ENCODE measurements at places on chromosomes 1 and 21.

- no peak for DNase-seq
Measured at GRCh38 chr1:79791488-79792218, 785.1 kb upstream of the ADGRL4 start.

DNA sequence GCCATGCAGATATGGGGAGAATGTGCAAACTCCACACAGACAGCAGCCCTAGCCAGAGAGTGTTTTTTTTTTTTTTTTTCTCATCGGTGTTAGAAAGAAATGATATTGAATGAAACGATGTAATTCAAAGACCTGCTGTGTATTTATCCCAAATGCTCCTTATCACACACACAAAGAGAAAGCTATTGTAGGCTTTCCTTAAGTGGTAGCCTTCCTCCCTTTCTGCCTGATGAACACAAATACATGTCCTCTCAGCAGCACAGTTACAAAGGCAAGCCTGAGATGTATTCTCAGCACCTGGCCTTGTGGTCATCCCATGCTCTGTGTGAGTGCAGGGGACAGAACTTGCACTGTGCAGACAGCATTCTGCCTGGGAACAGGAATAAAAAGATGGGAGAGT is 93.8 kb downstream of the PLPPR5 start:
- no peak for DNase-seq

DNA sequence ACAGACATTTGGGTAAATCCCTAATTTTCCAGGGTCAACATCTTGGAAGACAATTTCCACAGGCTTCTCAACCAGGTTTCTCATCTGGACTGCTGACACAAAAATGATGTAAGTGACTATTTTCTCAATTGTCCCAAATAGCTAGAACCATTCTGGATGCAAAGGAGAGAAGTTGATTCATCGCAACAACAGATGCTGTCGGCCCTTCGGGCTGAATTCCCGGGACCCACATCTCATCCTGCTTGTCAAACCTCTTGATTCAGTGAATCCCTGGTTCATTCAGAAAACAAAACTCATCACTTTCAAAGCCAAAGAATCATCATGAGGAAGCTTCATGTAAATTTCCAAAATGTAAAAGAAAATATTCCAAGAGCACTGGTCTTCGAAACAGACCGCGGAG is 251.8 kb downstream of the NPHP4 start:
- DNase-seq, result no peak

- no peak for DNase-seq
Measured at GRCh38 chr1:183450093-183450492, 22.2 kb upstream of the SMG7 start.

- DNase-seq, result no peak
Measured at GRCh38 chr21:42047821-42048613, 23.1 kb upstream of the UMODL1 start.

- DNase-seq, result no peak
Measured at GRCh38 chr1:43587001-43587400, 56.3 kb downstream of the PTPRF start.

GRCh38 chr1:16077406-16078245 is 4.2 kb upstream of the FAM131C start:
- DNase-seq, result no peak

DNA sequence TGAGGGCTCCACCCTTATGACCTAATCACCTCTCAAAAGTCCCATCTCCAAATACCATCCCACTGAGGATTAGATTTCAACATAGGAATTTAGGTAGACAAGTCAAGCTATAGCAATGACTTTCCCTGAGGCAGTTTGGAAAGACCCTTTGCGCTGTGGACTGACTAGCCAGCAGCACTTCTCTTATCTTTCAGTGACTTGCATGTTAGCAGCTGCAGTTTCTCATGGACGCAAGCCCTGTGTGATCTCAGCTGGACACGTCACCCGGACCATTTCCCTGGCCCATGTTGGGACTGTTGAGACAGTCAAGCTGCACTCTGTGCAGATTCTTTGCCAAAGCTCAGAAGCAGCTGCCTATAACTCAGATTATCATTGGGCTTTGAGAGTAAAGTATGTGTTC is 408.1 kb upstream of the USP24 start:
- no peak for DNase-seq

- DNase-seq, result no peak
Measured at GRCh38 chr1:64535938-64536835, 66.3 kb downstream of the CACHD1 start.

DNA sequence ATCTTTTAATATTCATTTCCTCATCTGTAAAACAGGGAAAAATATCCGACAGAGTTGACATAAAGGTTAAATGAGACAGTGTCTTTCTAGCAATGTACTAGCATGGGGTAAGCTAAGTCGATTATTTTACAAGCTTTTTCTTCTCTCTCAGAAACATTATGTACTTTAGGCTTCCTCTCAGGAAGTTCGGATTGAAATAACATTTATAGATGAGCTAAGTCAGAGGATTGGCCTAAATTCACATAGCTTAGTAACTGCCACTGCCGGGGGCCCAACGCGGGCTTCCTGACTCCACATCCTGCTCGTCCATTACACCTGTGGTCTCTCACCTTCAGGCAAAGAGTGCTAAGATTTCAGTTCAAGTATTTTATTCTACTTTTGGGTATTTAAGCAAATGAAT is 462.3 kb upstream of the NFIA start:
- no peak for DNase-seq

GRCh38 chr1:84899969-84900368 is 7.0 kb upstream of the LPAR3 start:
- no peak for DNase-seq

DNA sequence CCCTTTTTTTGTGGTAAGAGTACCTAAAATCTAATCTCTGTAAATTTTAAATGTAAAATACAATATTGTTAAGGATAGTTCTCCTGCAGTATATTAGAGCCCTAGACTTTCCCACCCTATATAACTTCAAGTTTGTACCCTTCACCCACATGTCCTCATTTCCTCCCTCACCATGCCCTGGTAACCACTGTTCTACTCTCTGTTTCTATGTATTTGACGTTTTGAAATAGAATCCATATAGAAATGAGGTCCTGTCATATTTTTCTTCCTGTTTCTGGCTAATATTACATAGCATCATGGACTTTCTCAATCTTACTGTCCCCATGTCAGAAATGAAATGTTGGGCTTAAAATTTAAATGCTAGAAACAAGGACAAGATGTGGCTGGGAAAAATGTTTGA is 24.8 kb downstream of the GBP7 start:
- no peak for DNase-seq

DNA sequence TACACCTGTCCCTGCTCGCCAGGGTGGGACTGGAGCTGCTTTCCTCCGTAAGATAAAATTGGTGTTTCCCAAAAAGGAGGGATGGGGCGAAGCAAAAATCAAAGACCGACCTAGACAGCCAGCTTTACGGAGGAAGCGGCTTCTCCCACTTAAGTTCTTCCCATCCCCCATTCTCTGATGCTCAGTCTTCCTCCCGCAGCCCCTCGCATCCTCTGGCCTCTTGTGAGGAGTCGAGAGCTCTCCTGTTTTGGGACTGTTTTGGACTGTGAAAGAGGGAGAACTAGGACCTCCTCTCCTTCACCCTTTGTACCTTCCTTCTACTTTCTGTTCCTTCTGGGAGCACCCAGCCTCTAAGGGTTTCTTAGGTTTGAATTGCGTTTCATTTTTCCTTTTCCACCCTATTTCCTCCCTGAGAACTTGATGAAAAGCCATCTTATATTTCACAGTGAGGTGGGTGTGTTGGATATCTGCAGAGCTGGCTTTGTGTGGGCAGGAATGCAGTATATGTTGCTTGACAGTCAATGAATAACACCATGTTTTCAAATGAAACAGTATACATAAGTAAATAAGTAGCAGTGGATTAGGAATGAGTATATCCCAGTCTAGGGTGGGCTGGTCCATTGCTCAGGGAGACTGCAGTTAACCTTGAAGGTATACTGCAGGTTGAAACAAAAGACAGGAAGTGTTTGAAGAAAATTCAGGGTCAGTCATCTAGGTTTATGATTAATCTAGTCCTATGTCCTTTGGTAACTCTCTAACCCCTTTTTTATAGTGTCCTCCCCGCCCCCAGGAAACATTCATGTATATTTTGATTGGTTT is 848 bp downstream of the CTTNBP2NL start:
- no peak for DNase-seq

- DNase-seq, result no peak
Measured at GRCh38 chr21:30408782-30409494, 13.1 kb downstream of the KRTAP13-1 start.

GRCh38 chr1:60343736-60344135 is 270.2 kb upstream of the C1orf87 start:
- no peak for DNase-seq

DNA sequence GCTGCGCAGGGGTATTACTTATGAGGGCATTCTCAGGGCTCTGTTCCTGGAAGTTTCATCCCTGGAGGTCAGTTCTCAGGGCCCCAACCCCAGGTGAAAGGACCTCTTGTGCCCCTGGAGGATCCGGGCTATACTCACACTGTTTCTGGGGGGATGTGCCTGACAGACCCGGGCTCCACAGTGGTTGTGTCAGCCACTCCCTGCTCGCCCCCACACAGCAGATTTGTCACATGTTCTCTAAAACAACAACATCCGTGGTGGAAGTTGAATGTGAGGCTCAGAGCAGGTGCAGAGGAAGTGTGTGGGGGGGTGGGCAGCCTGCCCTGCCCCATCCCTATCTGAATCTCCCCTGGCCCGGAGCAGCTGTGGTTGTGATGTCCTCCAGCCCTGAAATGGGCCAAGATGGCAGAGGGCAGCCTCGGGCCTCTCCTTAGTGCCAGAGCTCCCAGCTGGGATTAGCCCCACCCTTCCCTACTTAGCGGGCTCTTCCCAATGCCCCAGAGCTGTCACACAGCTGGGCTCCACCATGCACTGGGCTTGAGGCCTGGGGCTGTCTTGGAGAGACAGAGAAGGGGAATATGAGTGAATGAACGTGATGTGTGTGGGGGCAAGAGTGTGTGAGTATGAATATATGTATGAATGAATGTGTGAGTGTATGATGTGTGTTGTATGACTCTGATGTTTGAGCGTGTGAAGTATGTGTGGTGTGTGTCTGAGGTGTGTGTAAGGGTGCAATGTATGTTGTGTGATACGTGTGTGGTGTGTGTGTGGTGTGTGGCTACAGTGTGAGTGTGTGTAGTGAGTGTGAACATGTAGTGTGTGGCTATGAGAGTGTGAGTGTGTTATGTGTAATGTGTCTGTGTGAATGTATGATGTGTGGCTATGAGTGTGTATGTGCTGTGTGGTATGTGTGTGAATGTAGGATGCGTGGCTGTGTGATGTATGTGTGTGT is 1.5 kb upstream of the FCMR start:
- no peak for DNase-seq

- DNase-seq, result no peak
Measured at GRCh38 chr1:154730259-154730658, 122.3 kb upstream of the ADAR start.

GRCh38 chr1:43885279-43885801 is 48.3 kb upstream of the ARTN start:
- no peak for DNase-seq

- no peak for DNase-seq
Measured at GRCh38 chr1:218463194-218464156, 118.3 kb downstream of the TGFB2 start.

DNA sequence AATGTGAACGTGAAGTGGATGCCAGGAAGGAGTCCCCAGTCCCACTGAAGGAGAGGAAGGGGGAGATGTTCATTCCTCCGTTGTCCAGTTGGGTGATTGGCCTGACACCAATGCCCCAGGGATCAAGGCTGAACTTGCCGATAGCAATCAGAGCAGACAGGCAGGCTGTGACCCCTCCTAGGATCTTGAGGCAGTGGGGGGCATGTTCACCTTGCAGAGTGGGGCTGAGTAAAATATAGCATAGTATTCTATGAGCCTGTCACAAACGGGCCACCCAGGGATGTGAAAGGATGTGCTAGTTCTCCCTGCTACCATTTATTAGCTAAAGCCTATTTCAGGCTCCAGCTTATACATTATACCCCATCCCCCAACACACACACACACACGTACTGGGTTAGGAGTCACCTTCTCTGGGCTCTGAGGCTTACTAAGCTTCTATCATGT is 80.7 kb upstream of the CD34 start:
- DNase-seq, result no peak

DNA sequence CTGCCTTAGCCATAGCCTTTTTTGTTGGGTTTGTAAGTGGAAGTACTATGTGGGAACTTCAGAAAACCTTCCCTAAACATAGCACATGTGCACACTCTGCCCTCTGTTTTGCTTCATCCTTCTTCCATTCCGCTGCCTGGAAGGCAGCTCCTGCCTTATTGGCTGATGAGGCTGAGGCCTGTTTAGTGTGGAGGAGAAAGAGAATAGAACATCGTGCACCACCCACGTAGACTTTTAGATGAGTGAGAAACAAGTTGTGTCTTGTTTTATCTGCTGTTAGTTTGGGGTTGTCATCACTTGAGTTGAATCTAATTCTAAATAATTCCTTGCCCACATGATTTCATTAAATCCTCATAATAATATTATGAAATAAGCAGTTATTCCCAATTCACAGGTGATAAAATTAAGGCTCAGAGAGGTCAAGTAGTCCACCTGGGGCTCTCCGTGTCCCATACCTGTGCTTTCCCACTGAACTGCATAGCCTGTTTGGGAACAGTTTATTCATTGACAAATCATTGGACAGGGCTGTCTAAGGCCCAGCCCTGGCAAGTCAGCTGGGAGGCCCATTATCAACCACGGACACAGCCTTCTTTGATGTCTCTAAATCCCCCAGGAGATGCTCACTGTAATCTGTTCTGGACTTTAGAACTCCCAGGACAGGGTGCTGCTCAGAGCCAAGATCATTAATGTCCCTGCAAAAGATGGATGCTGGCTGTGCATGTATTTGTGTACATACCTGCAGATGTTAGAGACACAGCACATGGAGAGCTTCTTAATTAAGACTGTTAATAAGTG is 93.0 kb downstream of the ABCA4 start:
- DNase-seq, result no peak

DNA sequence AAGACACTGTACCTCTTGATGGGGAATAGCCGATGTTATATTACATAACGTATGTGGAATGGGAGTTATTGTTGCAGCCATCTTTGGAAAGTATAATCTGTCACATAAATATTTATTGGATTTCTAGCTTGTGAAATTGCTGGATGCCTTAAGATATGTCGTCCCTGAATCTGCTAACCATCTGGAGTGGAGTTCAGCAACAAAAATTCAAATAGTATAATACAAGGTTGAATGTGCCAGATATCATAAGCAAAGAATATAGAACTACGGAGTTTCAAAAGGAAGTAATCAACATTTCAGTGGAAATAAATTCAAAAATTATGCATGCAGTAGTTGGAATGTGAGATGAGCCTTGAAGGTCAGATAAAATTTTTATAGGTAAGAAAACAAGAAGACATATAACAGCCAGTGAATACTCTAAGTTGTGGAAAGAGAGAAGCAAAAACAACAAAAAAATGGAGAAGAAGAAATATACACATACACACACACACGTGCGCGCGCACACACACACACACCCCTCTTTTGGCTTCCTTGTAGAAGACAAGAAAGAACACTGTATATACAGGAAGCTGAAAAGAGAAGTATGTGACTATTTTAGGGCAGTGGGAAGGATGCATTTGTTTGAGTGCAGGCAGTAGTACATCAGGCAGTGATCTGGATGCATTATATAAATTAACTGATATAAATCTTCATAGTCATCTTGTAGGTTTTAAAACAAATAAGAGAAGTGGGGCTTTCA is 516.7 kb downstream of the KCNT2 start:
- no peak for DNase-seq

- DNase-seq, result no peak
Measured at GRCh38 chr1:211474451-211474850, 17.5 kb downstream of the RD3 start.

GRCh38 chr1:91683598-91683951 is 182.9 kb downstream of the CDC7 start:
- no peak for DNase-seq
